ENCODE measurements at places on chromosomes 2 and 18.

- no peak for DNase-seq
Observed at GRCh38 chr18:61225336-61225735, 107.9 kb upstream of the CDH20 start.

DNA sequence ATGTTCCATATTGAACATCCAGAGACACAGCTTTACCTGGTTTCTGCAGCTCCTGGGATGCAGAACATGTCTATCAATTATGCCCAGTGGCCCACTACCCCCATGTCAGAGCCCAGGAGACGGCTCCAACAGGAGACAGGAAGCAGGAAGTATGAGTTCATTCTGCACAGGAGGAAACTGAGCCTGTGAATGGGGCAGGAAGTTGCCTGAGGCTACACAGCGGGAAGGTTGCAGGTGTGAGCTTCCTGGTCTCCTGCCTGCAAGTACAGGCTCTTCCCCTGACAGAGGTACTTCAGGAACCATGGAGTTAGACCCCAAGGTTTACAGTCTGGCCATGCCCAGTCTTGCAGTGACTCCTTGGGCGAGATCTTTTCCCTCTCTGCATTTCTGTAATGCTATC lies 2.8 kb upstream of the BOK start:
- no peak for DNase-seq

DNA sequence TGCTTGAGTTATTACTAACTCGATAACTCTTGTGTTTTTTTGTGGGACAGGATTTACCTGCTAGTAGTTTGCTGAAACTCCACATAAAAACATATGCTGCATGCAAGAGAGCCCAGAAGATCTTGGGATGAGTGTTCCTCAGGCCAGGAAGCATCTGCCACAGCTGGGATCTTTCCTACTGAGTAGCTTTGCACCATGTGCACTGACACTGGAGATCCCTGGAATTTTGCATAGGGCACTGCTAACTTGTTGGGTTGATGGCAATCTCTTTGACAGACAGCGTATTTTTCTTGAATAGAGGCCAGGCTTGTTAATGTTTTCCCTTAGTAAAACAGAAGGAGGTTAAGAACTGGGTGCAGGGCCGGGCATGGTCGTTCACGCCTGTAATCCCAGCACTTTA lies 808 bp upstream of the SERPINB11 start:
- DNase-seq: no peak

- no peak for DNase-seq
Observed at GRCh38 chr2:131754929-131755720, 227.4 kb downstream of the CCDC74A start.

- DNase-seq: no peak
Observed at GRCh38 chr18:11279461-11279860, 130.1 kb upstream of the PIEZO2 start.

DNA sequence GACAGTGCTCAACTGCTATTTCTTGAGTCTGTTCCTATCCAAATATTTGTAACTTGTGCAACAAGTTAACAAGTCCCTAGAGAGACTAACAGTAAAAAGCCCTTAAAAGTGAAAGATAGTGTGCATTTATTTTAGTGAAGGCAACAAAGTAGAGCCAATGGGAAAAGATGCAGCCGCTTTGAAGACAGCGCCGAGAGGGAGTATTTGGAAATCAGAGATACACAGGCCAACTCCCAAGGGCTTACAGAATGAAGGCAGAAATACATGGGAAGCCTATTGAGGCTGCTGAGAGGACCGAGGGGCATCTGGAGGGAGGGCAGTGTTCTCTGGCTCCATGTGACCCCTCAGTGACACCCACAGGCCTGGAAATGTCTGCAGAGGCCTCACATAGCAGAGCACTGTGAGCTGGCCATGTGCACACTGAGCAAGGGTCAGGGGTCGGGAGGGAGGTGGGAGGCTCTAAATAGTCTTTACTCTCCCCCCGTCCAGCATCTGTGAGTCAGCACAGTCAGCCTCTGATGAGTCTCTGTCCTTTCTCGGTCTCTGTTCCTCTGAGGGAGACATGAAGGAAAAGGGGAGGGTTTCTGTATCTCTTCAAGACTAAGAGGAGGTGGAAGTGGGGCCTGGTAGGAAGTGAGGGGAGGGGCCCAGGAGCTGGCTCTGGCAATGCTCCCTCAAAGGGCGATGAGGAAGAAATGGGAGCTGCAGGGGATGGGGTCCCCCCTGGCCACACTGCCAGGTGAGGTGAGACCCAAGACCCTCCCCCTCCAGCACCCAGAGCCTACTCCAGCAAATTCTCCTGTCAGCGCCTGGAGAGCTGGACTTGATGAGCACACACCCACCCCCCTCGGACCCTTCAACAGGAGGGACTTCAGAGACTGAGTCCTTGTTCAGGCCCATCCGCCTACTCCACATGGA lies 133.6 kb downstream of the SP3 start:
- peak; percentile 17 for DNase-seq

GRCh38 chr18:32542221-32542798 lies 71.6 kb upstream of the GAREM1 start:
- no peak for DNase-seq

DNA sequence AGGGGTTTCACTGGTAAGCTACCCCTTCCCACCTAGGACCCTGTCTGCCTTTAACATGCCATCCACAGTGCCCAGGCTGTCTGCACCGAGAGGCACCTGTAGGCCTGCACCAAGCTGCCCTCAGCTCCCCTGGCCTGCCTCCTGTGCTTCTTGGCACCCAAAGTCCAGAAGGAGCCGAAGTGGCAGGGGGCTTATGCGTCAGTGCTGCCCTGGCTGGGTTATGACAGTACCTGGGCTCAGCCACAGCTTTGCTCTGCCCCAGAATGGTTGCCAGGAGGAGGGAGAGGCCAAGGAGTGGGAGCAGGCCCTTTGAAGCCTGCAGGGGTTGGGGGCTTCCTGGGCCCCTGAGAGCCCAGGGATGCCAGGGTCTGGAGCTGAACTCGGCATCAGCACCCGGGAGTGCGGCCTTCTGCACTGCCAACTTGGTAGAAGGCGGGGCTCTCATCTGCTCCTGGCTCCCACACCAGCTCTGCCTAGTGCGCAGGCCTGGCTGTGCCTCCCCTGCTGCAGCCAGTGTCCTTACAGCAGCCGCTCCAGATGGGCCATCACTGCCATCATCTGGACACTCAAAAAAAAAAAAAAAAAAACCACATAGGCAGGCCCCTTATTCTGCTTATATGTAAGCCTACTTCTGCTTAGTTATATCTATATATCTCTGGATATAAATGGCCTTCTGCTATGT lies 155.4 kb downstream of the THSD7B start:
- DNase-seq: no peak

DNA sequence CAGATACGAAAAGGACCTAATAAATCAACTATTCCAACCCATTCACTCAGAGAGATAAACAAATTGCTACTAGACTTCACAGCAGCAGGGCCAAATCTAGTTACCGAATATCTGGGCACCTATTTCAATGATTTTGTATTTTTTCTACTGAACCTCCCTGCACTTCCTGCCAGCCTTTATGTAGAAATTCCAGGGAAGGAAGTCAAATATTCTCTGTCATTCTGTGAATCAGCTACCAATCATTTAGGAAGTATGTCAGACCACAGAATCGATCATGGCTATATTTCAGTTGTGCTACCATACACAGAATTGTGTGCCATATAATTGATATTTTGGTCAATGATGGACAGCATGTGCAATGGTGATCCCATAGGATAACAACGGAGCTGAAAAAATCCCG lies 109.6 kb upstream of the SPOPL start:
- DNase-seq: no peak

DNA sequence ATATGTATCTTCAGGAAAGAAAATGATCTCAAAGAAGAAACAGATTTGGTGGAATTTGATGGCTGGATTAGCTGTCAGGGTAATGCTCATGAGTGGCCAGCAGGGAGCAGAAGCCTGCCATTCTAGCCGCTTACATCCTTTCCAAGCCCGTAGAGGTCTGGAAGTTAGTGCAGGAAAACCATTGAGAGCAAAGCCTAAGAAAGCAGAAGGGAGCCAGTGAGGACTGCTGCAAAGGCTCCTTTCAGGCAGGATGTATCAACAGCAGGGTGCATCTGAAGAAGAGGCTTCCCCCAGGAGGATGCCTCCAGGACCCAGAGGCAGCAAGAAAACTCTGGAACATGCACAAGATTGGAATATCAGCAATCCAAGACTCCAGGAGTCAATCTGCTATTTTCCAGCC lies 22.9 kb upstream of the LBH start:
- DNase-seq: peak; percentile 71

GRCh38 chr2:173760553-173760952 lies 204.6 kb downstream of the SP3 start:
- no peak for DNase-seq

DNA sequence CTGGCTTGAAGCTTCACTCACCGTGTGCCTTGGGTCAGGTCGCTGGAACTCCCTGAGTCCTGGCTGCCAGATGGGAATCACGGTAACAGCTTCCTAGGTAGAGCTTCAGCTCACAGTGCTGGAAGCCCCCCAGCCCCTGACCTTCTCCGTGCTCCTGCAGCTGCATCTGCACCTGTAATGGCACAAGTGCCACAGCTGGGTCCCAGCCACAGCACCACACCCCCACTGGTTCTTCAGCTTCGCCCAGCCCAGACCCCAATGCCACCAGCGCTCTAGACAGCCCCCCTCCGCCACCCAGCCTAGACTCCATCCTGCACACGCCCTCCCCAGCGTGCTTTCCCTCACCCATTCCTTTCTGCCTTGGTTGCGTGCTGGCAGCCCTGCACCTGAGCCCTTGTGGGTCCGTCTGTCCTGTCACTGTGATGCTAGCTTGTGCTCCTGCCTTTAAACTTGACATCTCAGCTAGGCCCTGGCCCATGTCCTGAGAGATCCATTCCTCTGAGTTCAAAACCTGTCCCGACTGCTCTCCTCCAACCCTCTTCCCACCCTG lies 7.6 kb upstream of the ESPNL start:
- no peak for DNase-seq

DNA sequence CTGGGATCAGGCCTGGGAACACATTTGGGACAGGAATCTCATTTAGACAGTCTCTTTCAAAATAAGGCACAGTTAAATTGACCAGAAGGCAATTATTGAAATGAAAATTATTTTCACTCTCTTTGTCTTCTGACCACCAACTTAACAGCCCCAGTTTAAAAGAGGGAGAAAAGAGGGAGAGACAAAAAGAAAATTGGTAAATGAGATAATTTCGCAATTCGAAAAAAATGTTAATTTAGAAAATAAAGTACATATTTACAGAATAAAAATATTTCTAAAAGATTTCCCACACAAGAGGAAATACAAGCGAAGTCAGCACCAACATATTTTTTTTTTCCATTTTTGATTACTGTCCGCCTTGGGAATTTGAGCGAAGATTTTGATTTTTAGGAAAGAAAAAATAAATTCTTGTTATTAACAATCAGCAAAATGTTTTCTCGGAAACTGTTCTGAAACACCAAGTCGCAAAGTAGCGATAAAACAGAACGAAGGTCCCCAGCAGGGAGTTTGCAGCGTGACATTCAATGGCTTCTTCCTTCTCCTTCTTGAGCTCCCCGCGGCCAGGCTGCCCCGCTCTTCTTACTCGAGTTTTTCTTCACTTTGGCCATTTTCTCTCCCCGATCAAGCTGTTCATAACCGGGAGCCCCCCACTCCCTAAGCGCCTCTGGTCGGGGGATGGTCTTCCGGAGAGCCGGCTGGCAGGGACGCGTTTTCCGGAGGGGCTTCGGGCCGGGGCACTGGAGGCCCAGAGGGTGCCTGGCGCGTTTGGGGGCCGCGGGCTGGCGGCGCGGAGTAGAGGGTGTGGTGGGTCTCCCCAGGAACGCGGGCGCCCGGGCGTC lies 5.0 kb downstream of the SP9 start:
- DNase-seq: no peak

DNA sequence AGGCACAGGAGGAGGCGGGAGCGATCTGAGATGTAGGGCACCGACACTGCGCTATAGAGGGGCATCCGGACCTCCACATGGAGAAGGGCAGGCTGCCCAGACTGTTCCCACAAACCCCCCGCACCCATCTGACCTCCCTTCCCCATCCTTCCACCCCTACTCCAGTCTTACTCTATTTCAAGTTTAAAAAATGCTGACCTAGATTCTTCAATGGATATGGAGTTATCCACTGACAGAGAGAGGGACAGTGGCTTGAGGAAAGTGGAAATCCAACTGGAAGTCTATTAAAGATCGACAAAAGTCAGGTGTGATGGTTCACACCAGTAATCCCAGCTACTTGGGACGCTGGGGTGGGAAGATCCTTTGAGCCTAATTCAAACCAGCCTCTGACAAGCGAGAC lies 5.1 kb upstream of the DGUOK start:
- DNase-seq: no peak

DNA sequence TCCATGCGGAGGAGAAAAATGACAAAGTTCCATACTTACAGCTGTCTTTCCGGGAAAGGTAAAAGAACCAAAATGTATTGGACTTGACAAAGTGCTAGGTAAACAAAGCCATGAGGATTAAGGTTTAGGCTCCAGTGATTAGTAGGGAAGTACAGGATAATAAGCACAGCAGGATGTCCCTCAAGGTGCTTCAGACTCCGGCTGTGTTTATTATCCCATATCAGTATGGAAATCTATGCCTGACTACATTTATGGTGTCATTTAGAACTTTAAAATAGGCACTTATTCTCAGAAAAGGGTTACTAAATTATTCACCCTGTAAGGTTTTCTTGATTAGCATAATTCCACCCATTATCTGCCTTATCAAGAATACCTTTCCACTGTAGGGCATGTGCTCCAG lies 136.3 kb upstream of the CCDC68 start:
- DNase-seq: no peak

DNA sequence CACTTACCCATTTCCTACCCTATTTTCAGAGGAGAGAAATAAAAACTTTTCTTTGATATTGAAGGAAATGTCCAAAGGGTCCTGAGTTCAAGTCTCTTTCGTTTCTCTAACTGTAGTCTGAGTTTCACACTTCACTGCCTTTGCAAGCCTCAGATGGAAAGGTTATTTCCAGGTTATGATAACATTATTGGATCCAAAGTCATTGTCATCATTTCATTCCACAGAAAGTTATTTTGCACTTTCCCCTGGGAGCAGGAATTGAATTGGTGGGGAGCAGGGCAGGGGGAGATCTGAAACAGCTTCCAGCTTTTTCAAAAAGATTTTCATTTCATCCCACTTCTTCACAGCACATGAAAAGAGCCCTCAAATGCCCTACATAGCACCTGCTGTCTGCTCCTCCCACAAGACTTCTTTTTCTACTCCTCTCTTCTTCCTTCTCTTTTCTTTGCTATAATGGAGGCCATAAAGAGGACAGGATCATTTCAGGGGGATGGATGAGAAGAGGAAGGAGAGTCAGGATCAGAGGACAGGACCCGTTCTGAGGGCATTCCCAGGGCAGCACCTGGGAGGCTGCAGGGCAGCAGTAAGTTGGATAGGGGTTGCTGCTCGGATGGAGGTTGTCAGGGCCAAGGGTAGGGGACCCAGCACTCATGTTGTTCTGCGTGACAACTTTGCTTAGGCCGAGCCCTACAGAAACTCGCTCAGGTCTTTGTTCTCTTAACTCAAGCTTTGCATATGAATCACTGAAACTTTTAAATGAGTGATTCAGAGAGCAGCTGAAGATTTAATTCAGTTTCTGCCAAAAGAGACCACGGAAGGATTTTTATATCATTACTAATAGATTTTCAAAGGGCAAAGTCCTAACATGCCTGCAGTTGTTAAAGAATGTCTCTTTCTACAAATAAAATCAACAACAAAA lies 11.4 kb upstream of the GALNT5 start:
- peak; percentile 24 for DNase-seq
